ENCODE measurements at places on chromosomes 1 and 21.

- no peak for DNase-seq
Observed at GRCh38 chr21:38814126-38815059, 8.7 kb downstream of the ETS2 start.

DNA sequence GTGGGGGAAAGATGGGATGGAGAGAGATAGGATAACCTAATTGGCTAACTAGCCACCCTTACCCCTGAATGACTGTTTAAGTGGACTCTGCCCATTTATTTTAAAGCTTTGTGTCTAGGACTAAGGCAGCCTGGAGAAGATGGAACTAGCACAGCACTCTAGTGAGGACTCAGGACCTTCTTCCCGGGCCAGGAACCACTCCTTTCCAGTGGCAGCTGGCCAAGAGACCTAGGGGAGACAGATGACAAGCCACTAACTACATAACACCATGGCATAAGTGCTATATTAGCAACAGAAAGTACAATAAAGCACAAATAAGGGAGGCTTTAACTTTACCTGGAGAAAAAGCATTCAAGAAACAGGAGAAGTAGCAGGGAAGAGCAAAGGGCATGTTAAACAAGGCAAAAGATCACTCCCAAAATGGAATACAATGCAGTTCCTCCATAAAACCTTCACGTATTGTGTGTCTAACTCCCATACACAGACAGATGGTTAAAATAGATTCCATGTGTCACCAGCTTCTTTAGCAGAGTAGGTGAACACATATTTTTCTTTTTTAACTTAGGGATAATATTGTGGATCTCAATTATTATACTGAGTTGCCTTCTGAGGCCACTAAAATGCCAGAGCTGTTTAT is 20.6 kb downstream of the CLCA1 start:
- no peak for DNase-seq

- DNase-seq = no peak
Observed at GRCh38 chr1:30816211-30817076, 58.9 kb upstream of the LAPTM5 start.

DNA sequence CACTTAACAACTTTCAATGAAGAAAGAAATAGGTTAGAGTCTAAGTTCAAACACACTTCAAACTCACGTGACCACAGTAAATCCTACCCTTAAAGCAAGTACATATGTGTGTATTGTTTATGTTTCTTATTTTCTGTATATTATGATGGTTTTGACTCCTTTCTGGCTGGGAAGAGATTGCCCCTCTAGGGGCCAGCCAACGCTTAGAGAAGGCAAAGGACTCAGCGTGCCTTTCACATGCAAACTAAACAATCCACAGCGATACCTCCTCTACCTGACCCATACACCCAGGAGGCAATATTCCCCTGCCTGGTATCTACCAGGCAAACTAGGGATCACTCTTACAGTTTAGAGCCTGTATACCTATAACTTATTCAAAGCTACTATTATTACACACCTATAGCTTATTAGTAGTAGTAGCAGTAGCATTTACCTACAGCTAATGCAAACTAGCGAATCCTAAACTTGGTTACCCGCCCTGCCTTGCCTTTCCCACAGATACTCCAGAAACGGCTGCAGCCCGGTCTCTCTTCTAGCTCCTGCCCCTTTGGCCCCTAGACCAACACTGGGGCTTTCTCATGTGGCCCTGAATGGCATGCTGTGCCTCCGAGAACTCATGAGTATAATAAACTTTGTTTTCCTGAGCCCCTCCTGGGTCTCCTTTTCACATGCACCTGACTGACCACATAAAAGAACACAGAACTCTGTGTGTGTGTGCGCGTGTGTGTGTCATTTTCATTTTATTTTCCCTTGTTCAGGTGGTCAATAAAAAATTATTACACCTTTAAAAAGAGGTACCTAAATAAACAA is 14.0 kb downstream of the NRIP1 start:
- DNase-seq = no peak

DNA sequence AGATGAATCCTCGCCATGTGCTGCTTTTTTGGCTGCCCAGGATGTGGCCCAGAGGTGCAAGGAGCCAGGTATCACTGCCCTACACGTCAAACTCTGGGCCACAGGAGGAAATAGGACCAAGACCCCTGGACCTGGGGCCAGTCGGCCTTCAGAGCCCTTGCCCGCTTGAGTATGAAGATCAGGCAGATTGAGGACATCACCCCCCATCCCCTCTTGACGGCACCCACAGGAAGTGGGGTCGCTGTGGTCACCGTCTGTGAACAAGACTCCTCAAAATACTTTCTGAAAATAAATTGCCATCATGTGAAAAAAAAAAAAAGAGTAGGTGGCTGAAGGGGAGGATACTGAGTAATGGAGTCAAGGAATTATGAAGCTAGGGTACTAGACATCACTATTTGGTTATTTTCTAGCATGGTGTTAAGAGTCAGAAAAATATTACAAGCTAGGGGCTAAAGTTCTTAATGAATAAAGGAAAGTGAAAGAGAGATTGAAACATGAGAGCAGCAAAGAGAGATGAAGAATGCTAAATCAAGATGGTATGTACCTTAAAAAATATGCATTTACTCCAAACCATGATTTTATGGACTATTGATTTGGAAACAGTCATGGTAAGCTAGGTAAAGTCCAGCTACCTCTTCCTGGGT is 84.9 kb downstream of the CLEC20A start:
- no peak for DNase-seq

DNA sequence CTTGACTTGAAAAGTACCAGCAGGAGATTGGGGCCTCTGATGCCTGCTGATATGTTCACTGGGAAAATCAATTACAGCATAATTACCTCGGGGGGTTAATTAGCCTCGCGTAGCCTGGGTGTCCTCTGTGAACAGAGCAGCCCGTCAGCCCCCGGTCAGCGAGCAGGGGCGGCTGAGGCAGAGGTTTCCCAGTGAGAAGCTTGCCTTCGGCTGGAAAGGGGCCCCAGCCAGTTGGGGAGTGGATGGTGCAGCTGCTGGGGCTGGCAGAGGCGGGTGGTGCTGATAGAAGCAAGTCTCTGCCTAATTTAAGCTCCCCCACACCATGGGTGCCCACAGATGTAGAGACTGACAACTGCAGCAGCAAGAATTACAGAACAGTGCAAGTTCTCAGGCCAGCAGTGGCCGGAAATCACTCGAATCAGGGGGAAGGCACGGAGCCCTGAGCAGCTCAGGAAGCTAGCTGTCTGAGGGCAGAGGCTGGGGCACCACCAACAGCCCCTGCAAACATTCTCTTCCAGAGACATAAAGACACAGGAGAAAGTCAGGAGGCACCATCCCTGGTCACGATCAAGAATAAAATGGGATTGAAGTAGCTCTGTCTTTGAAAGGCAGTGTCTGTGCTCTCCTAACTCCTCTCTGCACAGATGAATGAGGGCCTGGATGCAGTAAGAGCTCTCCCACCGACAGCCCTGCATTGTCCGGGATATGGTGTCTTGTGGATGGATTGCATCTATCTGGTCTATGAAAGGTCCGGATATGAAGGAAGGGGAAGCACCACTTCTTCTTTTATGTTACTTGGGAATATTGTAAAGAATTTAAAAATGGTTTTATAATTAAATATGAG is 166.5 kb upstream of the CD34 start:
- DNase-seq = no peak

- DNase-seq = no peak
Observed at GRCh38 chr1:118151312-118151937, 33.6 kb downstream of the SPAG17 start.

DNA sequence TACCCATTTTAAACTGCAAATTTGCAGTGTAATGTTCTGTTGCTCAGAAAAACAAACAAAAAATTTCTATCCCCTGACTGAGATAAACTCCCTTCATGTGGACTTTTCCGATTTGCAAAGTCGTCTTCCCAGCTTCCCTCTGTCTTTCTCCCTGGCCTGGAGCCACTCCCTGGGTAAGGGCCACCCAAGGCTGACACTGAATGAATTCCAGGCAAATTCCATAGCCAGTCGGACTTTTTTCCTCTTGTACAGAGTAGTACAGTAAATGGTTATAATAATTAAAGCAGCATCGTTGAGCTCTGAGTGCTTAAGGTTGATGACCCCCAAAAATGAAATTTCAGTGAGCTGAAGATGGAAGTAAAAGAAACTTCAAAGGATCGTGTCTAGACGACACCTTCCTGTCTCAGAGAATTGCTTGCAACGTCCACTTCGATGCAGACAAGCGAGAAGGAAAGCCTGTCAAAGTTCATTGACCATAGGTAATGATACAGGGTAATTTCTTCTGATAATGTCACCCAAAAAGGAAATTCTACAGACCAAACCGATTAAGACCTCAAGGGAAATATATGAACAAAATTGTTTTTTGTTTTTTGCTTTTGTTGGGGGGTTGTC is 33.6 kb upstream of the LHX8 start:
- DNase-seq = no peak

DNA sequence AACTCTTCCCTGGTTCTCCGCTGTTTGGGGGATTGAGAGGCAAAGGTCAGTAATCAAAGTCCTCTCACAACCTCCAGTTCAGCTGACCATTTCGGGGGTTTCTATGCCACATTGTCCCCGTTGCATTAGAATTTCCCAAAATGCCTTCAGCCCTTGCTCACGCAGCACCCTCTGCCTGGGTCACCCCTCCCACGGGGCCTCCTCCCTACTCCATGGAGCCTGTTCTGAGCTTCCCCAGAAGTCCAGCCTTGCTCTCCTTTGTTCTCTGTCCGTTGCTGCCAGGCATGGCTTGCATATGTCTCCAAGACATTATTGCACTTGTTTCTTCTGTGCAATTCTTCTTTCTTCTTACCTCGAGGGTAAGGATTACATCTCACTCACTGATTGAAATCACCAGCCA is 16.5 kb downstream of the DMRTB1 start:
- no peak for DNase-seq

GRCh38 chr1:168484083-168484482 is 59.7 kb downstream of the XCL2 start:
- DNase-seq = no peak

DNA sequence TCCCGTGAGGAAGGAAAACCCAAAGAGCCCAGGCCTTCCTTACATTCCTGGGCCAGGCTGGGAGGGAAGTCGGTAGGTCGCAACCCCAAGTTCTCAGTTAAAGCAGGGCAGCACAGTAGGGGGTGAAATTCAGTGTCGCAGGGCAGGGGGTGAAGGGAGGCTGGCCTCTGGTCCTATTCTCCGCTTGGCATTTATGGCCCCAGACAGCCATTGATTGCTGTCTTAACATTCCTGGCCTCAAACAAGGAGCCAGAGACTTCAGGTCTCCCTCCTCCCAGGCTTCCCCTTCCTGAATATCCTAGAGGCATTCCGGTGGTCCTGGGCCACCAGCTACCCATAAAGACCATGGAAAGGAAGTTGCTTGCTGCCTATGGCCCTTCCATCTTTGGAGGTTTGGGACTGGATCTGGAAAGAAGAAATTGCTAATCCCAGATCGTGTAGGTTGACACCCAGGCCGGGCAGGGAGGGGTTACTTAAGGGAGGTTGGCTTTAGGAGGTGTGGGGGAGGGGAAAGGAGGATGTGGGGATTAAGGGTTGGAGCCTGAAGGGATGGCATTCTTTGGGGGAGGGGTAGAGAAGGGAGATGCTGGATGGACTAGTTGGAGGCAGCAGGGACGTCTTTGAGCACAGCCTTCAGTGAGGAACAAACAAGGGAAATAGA is 1.7 kb downstream of the LIN28A start:
- DNase-seq = no peak

- DNase-seq = no peak
Observed at GRCh38 chr1:66240491-66241484, 293.2 kb upstream of the SGIP1 start.

GRCh38 chr21:43646550-43647260 is 12.6 kb downstream of the HSF2BP start:
- DNase-seq = peak; percentile 70

- DNase-seq = no peak
Observed at GRCh38 chr1:195606483-195606882, 1001.8 kb downstream of the KCNT2 start.

GRCh38 chr1:213986020-213986924 is 1.5 kb upstream of the PROX1 start:
- DNase-seq = no peak

DNA sequence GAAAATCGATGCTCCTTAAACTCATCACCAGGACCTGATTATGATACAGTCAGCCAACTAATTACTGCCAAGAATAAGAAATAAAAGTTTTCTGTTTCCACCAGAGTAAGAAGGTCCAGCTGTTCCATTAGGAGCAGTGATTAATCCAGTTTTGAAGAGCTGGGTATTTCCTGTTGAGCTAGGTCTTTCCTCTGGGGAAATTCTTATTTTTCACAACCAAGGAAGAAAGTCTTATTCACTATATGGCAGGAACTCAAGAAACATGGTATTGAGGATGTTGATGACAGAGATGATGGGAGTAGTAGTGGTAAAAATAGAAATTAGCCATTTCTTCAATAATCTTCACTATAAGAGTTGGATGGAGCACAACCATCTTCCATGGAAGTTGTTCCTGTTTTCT is 374.6 kb upstream of the RUNX1 start:
- DNase-seq = no peak

GRCh38 chr1:74199504-74199903 is 1.5 kb downstream of the FPGT start:
- DNase-seq = no peak

DNA sequence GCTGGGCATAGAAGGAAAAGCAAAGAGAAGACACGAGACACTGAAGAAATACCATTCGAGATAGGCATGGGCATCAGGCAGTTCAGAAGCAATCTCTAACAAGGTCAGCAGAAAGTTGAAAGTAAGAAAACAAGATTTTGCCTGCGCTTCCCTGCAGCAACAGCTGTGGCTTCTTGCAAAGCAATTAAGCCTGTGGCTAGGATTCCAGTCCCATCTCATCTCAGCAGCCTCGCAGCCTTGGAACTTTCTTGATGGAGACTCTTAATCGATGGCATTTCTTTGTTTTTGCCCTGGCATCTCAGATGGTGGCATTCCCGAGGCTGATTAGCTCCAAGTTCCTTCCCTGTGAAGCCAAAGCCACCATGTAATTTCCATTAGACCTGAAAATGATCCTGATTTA is 64.6 kb upstream of the SPAG17 start:
- no peak for DNase-seq

DNA sequence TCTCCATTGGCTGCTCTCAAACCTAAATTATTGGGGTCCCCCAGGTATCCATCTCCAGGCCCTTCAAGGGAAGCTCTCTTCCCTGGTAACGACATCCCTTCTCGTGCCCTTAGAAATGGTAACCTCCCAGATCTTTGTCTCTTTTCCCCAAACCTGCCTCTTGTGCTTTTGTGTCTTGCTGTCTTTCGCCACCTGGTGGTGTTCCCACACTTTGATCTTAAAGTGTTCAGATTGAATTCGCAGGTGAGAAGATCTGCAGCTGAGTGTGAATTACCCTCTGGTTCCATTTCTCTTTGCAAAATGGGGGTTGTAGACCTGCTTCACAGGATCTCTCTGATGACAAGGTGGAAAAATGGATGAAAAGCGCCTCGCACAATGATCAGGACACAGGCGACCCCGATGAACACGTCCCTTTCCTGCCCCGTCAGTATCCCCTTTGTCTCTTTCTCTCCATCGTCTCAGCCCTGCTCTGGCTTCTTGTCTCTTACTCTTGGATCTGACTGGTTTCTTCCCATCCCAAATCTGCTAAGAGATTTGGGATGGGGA is 53.1 kb downstream of the DOP1B start:
- peak; percentile 9 for DNase-seq

GRCh38 chr1:93763704-93764365 is 82.2 kb upstream of the BCAR3 start:
- no peak for DNase-seq

- DNase-seq = no peak
Observed at GRCh38 chr21:45993210-45994085, 11.9 kb downstream of the COL6A1 start.

Measured in activated effector memory CD4-positive, alpha-beta T cell treated with Interleukin-2 at 50 U/mL for 16 hours (primary cell).